ENCODE measurements at places on chromosomes 3 and 15.
A peak's percentile ranks its signal among the peaks of the same experiment; 100 is the strongest.

DNA sequence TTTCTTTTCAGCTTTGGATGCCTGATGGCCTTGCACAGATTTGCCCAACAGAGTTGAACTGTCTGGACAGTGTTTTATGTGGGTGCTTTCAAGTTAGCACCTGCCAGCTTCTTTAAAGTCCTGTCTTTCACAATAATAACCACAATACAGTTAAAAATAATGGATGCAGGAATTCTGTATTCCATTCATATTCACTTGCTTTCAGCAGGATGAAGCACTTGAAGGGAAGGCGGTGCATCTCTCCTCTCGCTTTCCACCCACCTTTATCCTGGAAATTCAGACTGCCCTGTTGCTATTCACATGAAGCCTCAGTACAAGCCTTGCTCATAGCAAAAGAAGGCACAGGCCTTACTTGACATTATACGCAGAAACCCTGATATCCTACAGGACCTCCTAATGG lies 26.5 kb upstream of the GYG1 start:
- no peak for DNase-seq

DNA sequence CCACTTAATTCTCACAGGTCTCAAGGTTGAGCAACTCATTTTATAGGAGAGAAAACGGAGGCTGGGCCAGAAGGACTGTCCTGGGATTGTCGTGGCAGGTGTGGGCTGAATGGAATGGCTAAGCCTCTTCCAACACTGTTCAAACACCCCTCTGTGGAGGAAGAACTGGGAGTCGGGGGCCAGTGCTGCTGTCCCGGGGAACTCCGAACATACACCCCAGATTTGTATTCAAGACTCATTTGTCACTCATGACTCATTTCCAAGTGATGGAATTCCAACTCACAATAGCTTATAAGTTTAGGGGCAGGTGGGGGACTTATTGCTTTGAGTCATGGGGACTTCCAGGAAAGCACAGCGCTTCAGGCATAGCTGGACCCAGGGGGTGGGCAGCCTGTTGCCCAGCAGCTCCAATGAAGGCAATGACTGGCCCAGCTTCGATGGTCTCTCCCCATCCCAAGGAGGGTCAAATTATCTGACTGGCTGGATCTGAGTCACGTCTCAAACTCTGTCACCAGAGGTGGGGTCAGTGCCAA lies 72.5 kb downstream of the TM2D3 start:
- no peak for DNase-seq

DNA sequence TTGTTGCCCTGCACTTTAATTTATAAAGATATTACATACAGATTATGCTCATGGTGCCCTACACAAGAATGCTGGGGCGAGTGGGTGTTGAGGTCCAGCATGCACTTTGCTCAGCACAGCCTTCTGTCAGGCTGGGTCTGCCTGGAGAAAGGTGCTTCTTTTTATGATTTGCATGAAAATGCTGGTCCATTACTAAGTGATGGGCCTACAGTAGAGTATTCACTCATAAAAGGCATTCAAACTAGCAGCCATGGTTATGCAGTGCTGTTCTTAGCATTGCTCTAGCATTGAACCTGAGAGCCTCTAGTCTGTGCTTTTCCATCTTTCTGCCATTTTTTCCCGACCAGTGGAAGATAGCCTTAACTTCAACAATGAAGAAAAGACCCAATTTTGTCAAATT lies 12.3 kb downstream of the LNP1 start:
- DNase-seq = no peak

GRCh38 chr3:121431726-121432517 lies 113.9 kb downstream of the POLQ start:
- peak; percentile 77 for DNase-seq

- no peak for DNase-seq
These were observed 106.3 kb downstream of the SMAD6 start for GRCh38 chr15:66808181-66808824.

GRCh38 chr15:36814105-36814504 lies 234.7 kb downstream of the CDIN1 start:
- DNase-seq = no peak

- DNase-seq = peak; percentile 47
These were observed 56.5 kb downstream of the MCTP2 start for GRCh38 chr15:94287794-94288246.

DNA sequence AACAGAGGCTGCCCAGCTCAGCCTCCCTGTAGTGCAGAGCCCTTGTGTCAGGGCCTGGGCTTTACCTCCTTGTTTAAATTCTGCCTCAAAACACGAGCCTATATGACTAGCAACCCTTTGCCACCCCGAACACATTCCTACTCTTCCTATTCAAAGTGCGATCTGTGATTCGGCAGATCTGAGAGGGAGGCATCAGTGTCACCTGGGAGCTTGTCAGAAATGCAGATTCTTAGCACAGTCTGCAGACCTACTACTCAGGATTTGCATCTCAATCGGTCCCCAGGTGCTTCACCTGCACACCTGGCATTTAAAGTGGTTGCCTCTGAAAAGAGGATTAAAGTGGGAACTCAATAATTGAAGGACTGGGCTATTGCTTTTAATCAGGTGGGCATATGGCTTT lies 273.2 kb upstream of the TOPAZ1 start:
- no peak for DNase-seq

- DNase-seq = no peak
These were observed 300.1 kb downstream of the RORA start for GRCh38 chr15:60928970-60929369.

DNA sequence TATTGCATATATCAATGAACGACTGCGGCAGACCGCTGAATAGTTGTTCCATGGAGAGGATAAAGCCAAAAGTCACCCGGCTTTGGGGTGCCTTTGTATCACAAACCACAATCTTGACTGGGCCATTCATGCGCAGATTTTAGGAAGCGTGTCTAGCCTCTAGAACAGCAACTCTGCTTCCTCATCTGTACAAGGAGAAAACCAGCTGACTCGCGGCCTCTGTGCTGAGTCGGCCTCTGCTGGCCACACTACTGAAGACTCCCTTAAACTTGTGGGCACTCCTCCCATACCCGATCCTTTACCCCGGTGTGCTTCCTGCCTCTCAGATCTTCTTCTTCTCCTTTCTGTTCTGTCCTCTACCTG lies 872 bp downstream of the DLEC1 start:
- DNase-seq = peak; percentile 81

DNA sequence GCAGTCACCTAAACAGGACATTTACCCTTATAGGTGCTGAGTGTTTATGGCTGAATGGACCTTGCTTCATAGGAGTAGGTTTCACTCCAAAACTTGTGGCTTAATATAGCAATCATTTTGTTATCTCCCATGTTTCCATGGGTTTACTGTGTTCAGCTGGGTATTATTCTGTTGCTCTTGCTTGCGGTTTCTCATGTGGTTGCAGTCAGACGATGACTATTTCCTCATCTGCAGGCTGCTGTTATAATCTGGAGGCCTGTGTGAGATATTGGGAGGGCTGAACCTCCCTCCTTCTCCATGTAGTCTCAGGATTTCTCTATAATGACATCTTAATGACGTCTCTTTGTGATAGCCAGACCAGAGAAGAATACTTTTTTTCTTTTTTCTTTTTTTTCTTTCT lies 98.1 kb downstream of the ZPLD1 start:
- no peak for DNase-seq

GRCh38 chr3:141914311-141914710 lies 37.9 kb downstream of the ATP1B3 start:
- no peak for DNase-seq

GRCh38 chr3:105780107-105780506 lies 88.7 kb downstream of the CBLB start:
- no peak for DNase-seq

DNA sequence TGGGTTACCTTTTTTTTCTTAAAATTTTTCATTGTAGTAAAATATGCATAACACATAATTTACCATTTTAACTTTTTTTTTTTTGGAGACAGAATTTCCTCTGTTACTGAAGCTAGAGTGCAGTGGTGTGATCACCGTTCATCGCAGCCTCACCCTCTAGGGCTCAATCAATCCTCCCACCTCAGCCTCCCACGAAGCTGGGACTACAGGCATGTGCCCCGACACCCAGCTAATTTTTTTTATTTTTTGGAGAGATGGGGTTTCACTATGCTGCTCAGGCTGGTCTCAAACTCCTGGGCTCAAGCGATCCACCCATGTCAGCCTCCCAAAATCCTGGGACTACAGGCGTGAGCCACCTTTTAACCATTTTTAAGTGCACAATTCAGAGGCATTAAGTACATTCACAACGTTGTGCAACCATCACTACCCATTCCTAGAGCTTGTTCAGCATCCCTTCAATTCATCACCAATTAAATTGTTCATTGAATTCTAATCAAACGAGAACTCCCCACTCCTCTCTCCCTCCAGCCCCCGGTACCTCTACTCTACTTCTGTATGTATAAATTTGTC lies 44.6 kb downstream of the BHLHE40 start:
- DNase-seq = no peak

- peak; percentile 57 for DNase-seq
These were observed 24.8 kb downstream of the TMOD2 start for GRCh38 chr15:51775967-51776816.

DNA sequence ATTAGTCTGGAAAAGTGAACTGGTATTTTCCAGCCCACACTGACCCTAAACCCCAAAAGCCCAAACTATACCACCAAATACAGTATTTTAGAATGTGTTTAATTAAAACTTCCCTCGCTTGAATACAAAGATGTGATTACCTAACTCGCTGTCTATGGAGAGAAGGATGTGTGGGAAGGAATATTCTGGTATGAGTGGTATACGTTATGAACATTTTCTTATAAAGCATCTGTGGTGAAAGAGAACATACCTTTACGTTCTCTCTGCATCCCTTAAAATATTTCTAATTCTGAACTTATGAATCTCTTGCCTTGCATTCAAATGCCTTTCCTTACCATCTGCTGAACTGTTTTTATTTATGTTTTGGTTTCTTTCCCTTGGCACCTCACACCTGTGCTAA lies 201.4 kb downstream of the MBNL1 start:
- no peak for DNase-seq

GRCh38 chr15:53535886-53536285 lies 223.6 kb downstream of the WDR72 start:
- no peak for DNase-seq

DNA sequence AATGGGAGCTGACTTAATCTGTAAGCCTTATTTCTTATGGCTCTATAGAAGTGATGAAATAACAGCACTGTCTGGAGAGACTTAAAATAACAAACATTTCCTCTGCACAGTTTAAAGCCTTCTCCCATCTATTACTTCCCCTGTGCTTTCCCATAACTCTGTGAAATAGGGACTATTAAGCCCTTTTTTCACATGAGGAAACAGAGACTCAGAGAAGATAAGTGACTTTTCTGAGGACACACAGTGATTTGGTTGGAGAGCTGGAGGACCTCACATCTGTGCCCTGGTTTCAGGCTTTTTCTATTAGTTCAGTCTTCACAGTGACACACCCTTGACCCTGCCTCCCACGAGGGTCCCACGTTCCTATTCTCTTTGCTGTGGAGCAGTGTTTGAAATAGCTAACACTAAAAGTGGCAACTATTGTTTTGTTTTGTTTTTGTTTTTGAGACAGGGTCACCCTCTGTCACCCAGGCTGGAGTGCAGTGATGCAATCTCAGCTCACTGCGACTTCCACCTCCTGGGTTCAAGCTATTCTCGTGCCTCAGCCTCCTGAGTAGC lies 82.9 kb downstream of the ST6GAL1 start:
- no peak for DNase-seq

GRCh38 chr3:7546253-7546652 lies 685.3 kb downstream of the GRM7 start:
- DNase-seq = no peak

GRCh38 chr3:197309528-197310361 lies 11.3 kb upstream of the DLG1 start:
- DNase-seq = no peak

DNA sequence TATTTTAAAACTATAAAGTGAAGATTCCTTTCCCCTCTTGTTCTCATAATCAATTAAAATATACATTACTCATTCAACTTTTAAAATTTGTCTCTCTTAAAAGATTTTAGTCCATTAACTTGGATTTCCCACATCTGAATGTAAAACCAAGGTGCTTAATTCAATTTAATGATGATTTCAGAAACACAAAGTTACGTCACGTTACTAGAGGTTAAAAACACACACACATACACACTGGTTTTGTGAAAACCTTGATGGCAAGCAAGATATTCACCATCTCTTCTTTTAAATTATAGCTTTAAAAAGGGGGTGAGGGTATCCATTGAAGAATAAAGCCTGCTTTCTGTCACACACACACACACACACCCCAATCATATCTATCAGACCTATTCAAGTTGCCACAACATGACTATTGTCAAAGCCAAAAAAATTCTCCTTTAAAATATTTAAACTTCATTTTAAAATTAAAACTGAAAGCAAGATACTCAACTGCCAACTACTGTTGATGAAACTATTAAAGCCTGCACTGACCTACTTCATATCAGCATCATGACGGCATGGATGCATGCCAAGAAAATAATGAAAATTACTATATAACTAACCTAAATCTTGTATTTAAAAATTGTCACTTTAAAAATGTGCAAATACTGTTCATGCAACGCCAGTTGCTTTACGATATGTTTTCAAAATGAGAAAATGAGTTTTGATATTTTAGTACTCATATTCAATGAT lies 2.1 kb downstream of the RFX7 start:
- no peak for DNase-seq

DNA sequence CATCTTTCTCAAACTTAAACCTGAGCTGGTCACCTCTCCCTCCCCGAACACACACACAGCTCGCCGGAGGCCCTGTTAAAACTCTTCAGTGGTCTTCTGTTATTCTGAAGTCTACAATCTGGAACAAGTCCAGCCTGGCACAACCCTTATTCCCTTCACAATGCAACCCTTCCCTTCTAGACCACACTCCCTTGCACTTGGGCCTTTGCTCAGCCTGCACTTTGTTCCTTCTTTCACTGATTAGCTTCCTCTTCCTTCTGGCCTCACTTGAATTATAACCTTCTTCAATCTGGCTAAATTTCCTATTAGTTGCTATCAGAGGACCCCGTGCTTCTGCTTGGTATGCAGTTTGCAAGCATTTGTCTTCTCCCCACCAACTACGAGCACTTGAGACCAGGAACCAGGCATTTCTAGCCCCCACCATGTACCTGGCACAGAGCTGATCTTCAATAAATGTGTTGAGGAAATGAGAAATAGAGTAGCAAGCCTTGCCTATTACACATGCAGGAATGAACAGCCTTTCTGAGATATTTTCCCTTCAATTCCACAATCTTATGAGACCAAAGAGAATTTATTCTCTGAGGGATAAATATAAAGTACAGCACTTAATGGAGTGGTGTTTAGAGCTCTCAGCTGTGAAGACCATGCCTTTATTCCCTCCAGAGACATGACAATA lies 663.1 kb upstream of the ADAMTS9 start:
- DNase-seq = no peak

GRCh38 chr3:172844428-172844827 lies 93.9 kb downstream of the ECT2 start:
- no peak for DNase-seq

All from CD4-positive, alpha-beta T cell treated with Interleukin-15 for 4 hours (primary cell).